Natural killer cell treated with Interleukin-12 subunit alpha and Interleukin-12 subunit beta and Interleukin-15 and Interleukin-18, amount 100 ng/mL, for 72 hours (primary cell): ENCODE measurements at places on chromosomes 2 and 18. TPM values are rescaled to one million over a fixed set of nuclear protein-coding genes. Genes with fewer than 3 reads are reported as not detected.

GRCh38 chr2:148874868-148875341 is at the start of gene KIF5C:
Gene KIF5C, plus strand, starts transcription at chr2:148875227. Its CDS starts 391 bp downstream, at chr2:148875618.
- DNase-seq: peak; percentile 83

GRCh38 chr18:50560681-50561629 is 1.1 kb downstream of the MAPK4 start:
- DNase-seq: no peak

GRCh38 chr2:133596701-133597393 is 28.6 kb upstream of the NCKAP5 start:
- DNase-seq: no peak

DNA sequence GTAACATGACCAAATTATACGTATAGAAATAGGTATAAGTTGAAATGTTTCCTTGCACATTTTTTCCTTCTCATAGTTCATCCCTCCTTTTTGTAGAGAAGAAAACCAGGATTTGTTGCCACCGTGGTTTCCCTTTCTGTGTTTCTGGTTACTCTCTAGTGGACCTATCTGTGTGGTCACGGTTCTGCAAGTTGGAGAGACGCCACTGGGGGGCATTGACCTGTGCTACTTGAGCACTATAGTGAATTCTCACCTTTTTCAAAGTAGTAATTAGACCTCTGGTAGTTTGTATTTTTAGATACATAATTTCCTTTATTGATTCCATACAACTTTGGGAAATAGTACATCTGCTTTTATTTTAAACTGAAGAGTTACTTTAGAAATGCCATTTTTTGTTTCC is 444.8 kb downstream of the PTPRM start:
- no peak for DNase-seq

DNA sequence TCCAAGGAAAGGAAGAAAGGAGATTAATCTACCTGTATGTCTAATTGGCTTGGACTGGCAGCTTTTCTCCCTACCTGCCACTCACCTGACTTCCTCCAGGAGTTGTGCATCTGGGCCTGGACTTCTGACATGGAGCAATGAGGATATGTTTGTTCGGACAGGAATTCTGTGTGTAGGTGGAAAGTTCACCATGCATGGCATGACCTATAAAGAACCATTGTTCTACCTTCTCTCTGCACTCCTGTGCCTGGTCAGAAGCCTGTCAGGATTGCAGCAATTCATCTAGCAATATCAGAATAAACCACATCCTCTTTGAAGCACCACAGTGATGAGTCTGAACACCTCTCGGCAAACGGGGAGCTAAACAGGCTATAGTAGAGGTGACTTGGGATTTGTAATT is 20.8 kb downstream of the CCDC85A start:
- no peak for DNase-seq

DNA sequence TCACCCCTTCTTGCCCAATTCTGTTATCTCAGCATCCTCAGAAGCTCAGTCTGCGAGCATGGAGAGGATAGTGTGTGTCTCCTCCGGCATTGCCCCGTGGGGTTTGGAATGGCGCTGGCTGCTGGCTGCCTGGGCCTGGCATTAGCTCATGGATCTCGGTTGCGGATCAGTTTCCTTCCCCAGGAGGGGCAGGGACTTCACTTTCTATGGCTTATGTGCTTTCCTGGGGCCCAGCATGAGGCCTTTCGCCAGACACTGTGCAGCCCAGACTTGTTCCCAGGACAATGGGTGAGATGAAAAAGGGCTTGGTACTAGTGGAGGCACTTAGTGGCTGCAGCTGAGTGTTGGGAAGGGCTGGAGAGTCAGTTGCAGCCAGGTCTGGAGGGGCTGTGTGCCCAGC is 143.3 kb downstream of the GLI2 start:
- no peak for DNase-seq

The RAB31 gene
- 1.7 TPM for total RNA-seq
